CD4-positive, alpha-beta T cell treated with Interleukin-12 subunit alpha and Interleukin-12 subunit beta, for 1 hour (primary cell): ENCODE measurements at places on chromosomes 16 and 17.
A peak's percentile ranks its signal among the peaks of the same experiment; 100 is the strongest.

GRCh38 chr17:63151941-63152523 is 186.0 kb downstream of the TANC2 start:
- DNase-seq, result no peak

- no peak for DNase-seq
These were observed 330.3 kb downstream of the BCAS3 start for GRCh38 chr17:61007980-61008379.

DNA sequence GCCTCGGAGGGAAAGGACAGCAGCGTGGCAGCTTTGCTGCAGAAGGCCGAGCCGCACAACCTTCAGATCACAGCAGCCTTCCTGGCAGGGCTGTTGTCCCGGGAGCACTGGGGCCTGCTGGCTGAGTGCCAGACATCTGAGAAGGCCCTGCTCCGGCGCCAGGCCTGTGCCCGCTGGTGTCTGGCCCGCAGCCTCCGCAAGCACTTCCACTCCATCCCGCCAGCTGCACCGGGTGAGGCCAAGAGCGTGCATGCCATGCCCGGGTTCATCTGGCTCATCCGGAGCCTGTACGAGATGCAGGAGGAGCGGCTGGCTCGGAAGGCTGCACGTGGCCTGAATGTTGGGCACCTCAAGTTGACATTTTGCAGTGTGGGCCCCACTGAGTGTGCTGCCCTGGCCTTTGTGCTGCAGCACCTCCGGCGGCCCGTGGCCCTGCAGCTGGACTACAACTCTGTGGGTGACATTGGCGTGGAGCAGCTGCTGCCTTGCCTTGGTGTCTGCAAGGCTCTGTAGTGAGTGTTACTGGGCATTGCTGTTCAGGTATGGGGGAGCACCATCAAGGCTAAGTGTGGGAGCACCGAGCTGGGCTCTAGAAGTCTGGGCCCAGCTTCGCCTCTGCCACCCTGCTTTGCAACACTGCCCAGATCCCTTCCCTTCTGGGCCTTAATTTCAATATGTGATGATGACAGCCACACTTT is 18.6 kb downstream of the NOD2 start:
- no peak for DNase-seq

DNA sequence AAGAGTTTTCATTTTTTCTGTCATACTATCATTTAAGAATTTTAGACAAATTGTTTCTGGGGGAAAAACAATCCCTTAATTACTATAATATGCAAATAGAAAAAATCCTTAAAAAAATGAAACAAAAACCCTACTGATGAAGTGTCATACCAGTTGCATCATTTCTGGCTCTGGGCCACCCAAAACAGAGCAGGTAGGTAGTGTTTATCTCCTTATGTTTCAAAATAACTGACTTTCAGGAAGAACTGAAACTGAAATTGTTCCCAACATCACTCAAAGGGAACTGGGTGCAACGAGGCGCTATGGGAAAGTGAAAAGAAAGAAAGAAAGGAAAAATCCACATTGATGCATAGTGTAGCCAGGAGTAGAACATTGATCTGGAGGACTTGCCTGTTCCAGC is 653.1 kb upstream of the SOX9 start:
- DNase-seq, result no peak

DNA sequence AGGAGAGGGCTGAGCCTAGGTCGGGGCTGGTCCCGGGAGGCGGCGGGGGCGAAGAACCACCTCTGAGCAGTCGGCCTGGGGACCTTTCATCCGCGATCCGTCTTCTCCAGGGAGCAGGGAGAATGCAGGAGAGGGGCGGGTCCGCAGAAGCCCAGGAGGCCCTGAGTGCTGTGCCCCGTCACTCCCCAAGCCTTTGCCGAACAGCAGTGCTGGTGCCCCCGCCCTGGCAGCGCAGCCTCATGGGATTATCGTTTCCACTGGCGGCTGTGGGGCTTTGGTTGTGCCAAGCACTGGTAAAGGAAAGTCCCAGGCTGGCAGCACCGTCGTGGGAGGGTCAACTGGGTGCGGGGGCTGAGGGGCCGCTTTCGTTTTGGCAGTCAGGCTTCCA is 631 bp downstream of the TBL3 start:
- DNase-seq, result no peak

GRCh38 chr17:49842371-49842770 is 5.5 kb downstream of the TAC4 start:
- DNase-seq, result no peak

GRCh38 chr17:49976163-49976827 is 7.3 kb downstream of the DLX4 start:
- DNase-seq, result no peak

GRCh38 chr16:88700322-88700635 is 5.9 kb downstream of the RNF166 start:
- no peak for DNase-seq

- no peak for DNase-seq
These were observed 184.3 kb downstream of the FTO start for GRCh38 chr16:53888222-53888621.

- DNase-seq, result no peak
These were observed 33.9 kb downstream of the MYH11 start for GRCh38 chr16:15822957-15823356.

GRCh38 chr16:66337463-66338188 is 28.9 kb upstream of the CDH5 start:
- no peak for DNase-seq

DNA sequence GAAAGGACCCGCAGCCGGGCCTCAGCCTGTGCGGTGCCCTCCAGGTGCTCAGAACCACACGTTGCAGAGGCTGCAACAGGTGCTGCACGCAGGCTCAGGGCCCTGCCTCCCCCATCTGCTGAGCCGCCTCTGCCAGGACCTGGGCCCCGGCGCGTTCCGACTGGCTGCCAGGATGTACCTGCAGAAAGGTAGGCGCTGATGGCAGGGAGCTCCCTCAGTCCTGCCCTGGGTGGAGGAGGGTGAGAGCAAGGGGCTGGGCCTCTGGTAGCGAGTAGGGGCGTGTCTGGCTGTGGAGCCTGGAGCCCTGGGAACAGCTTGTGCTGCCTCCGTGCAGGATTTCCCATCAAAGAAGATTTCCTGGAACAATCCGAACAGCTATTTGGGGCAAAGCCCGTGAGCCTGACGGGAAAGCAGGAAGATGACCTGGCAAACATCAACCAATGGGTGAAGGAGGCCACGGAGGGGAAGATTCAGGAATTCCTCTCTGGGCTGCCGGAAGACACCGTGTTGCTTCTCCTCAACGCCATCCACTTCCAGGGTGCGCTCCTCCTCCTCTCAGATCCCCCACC is 4.4 kb downstream of the SERPINF2 start:
- DNase-seq, result no peak

- DNase-seq, result no peak
These were observed 270.1 kb upstream of the TBX2 start for GRCh38 chr17:61129267-61130254.

DNA sequence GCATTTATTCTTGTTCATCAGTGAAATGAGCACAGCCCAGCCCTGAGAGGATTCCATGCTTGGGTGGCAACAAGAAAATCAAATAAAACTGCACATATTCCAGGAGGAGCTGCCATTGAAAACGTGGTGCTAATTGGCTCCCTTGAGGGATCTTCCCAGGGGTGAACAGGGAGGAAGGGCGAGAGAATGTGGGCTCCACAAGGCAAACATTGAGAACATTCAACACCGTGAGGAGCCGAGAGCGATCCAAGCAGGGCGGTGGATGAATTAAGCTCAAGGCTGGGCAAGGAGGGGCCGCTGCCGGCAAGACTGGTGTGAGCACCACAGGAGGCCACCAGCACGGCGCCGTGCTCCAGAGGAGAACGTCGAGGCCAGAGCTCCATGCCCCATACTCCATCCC is 166.9 kb downstream of the C16orf95 start:
- DNase-seq, result no peak

GRCh38 chr17:7993972-7994589 is 8.3 kb upstream of the GUCY2D start:
- no peak for DNase-seq

DNA sequence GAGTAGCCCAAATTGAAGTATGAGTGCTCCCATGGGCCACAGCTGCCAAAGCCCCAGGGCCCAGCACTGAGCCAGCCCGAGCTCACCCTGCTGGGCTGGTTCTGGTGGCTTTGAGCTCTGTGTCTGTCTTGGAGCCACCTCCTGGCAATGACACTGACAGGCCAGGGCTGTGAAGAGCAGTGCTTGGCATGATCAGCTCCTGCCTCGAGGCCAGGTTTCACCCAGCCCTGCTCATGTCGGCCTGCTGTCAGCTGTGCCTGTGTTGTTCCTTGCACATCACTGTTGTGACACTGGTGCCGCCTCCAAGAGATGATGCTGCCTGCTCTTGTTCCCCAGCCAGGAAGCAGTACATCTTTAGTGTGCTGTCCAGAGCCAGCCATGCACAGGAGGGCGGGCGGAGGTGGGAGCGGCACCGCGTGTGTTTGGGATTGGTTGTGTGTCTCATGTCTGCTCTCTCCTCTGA is 26.0 kb downstream of the PLD6 start:
- DNase-seq, result peak; percentile 19

GRCh38 chr17:13600475-13601321 is 1.0 kb downstream of the HS3ST3A1 start:
- DNase-seq, result no peak

DNA sequence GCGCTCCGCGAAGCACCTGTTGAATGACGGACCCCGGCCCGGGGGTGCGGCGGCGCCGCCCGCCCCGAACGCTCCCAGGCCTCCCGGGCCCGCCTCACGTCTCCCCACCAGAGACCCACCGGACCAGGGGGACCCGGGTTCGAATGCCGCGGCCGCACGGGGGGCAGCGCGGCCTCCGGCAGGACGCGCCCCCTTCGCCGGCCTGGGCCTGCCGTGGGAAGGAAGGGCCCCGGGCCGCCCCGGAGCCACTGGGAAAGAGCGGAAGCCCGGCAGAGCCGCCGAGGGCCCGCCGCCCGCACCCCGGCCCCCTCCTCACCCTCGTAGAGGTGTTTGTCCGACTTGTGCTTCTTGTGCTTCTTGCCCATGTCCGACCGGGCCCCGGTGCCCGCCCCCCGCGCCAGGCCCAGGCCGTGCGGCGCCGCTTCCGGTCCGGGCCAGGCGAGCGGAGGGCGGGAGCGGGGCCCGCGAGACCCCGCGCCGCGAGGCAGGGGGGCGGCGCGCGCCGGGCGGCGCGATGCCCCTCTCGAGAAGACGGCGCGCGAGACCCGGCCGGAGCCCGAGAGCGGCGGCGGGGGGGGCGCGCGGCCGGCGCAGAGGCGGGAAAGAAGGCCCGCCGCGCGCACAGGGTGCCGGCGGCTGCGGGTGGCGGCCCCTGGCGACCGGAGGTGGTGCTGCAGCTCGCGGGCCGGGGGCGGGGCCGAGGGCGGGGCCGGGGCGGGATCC is at the start of gene BRD7:
Gene BRD7 (minus strand): TSS at position 579 of the 723 bp plus-strand sequence. CDS start 214 bp downstream, at position 365.
- peak; percentile 86 for DNase-seq

- no peak for DNase-seq
These were observed at the start of gene EMP2 for GRCh38 chr16:10579965-10580882. Gene EMP2, minus strand, starts transcription at chr16:10580598. Its CDS starts 32,981 bp downstream, at chr16:10547617.

DNA sequence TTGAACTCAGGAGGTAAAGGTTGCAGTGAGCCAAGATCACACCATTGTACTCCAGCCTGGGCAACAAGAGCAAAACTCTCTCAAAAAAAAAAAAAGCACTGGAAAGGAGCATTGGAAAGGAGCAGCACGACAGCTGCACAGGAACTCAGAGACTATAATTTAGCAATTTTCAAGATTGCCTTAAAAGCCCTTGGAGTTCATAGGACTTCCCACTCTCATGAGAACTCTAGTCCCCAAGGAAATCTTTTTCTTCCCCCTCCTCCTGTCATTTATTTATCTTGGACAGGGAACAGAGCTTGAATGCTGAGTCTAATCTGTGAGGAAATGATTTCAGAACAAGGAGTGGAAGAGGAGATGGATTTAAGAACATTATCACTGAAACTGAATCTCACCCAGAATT is 69.0 kb downstream of the PLXDC1 start:
- no peak for DNase-seq

- DNase-seq, result no peak
These were observed 19.9 kb downstream of the GJD3 start for GRCh38 chr17:40344421-40345160.

- DNase-seq, result no peak
These were observed 1.2 kb downstream of the C1QTNF8 start for GRCh38 chr16:1094601-1095449.

GRCh38 chr16:22191532-22192260 is 14.4 kb upstream of the EEF2K start:
- peak; percentile 62 for DNase-seq

DNA sequence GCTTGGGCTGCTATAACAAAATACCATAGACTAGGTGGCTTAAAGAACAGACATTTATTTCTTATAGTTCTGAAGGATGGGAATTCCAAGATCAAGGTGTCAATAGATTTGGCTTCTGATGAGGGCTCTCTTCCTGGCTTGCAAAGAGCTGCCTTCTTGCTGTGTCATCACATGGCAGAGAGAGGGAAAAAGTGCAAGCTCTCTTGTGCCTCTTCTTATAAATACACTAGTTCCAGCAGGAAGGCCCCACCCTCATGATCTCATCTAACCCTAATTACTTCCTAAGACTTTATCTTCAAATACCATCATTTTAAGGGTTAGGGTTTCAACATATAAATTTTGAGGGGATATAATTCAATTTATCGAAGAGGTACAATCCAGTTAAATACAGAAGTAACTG is 30.6 kb downstream of the ABCA9 start:
- DNase-seq, result no peak

DNA sequence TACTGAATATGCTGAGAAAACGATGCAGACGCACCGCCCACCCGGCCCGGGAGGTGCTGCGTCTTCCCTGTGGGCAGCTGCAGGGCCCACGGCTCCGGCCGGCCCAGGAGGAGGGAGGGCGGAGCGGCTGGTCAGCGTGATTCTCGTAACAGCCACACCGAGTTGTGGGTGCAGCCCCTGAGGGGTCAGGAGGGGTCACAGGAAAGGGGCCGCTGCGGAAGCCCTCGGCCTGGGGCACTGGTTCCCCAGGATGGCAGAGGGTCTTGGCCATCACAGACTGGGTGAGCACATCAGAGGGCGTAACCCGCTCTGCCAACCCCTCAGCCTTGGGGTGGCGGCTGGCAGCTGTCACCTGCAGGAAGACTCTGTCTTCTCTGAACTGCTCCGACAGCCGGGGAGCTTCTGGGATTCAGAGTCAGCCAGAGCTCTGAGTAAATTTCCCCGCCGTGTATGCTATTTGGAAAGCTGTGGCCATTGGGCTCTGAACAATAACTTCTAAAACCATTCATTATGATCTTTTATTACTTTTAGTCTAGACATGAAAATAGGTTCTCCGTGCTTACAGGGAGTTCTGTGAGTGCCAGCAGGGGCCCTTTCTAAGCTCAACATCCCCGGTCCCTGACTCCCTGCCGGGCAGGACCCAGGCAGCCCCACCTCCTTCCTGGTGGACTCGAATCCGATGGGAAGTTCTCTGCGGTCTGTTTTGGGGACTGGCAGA is 87.4 kb upstream of the CHMP6 start:
- no peak for DNase-seq

- no peak for DNase-seq
These were observed 73.9 kb downstream of the SPAG9 start for GRCh38 chr17:51046514-51047384.

- no peak for DNase-seq
These were observed 5.0 kb downstream of the IGFBP4 start for GRCh38 chr17:40448213-40448638.

GRCh38 chr17:41785091-41785858 is 1.2 kb downstream of the JUP start:
- DNase-seq, result no peak
